ENCODE measurements at places on chromosomes 4 and X. TPM values are rescaled to one million over a fixed set of nuclear protein-coding genes. Genes with fewer than 3 reads are reported as not detected.

GRCh38 chr4:156673483-156673882 lies 298.1 kb downstream of the PDGFC start:
- no peak for DNase-seq

Gene L1CAM
- not detected for total RNA-seq

DNA sequence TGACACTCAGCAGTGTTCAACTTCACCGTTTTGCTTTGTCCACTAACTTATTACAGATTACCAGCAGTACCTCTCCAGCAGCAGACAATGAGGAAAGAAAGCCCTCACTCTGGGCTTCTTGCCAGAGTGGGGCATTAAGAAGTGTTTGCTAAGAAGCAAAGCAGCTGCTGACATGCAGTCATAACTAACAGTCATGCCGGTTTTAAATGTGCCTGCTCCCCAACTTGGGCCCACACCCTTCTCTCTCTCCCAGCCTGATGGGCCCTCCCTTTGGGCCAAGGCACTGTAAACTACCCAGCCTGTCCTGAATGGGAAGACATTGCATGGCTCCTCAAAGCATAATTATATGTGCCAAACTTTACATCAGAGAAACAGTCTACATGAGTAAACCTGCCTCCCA lies 54.6 kb upstream of the HHIP start:
- DNase-seq: peak; percentile 19

DNA sequence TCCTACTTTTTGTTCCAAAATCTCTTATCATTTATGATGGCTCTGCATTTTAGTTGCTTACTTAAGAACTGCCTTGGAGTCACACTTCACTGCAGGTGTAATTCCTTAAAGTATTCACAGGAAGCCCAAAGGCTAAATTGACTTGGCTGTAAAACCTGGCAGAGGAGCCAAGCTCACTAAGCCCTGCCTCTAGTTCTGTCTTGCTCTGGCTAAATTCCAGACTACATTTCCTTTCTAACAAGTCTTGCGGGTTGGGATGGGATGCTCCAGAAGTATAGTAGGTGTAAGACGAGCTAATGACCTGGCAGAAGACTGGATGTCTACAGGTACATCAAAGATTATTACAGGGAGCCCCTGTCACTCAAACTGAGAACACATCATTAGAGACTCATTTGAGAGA lies 924.0 kb upstream of the INTU start:
- DNase-seq: no peak

Gene RAB39B
- total RNA-seq: not detected
